ENCODE measurements at places on chromosomes 1 and 21.

DNA sequence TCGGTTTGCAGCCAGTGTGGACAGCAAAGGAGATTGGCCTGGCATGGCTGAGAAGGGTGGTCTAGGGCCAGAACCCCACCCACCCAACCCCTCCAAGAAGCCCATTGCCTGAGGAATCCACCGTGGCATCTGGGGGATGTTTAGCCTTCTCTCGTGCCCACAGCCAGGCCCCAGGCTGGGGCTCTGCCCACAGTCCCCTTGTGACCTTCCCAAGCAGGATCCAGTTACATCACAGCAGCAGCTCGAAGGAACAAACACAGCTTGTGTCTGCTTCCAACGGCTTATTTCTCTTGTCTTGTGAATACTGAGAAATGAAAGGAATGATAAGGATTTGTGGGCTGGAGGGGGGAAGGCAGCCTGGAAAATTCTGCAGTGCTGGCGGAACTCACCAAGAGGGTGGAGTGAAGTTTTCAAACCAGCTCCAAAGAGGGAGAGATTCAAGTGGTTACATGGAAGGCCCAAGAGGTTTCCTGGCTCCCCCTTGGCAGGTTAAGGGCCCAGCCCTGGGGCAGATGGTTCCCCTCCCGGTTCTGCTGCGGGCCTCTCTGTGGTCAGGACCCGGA lies 61.6 kb downstream of the DHRS3 start:
- no peak for DNase-seq

GRCh38 chr1:180567654-180568053 lies 8.9 kb downstream of the OVAAL start:
- DNase-seq = no peak

DNA sequence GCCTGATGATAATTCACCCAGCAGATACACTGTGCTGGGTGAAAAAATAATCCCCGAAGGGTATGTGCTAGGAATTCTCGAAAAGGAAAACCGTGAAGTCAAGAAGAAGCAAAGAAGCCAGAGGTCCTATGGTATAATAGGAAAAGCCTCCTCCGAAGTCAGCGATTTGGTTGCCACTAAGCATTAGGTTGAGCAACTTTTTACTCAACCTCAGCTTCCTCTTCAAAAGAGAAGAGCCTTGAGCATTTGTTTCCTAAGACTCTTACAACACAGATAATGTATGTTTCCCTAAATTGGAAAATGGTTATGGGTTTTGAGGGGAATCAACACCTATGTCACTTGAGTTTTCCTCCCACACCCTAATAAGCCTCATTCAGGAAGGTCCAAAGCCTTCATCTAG lies 21.3 kb upstream of the MNDA start:
- DNase-seq = no peak

- DNase-seq = no peak
Observed at GRCh38 chr1:30274173-30274970, 449.0 kb downstream of the MATN1 start.

DNA sequence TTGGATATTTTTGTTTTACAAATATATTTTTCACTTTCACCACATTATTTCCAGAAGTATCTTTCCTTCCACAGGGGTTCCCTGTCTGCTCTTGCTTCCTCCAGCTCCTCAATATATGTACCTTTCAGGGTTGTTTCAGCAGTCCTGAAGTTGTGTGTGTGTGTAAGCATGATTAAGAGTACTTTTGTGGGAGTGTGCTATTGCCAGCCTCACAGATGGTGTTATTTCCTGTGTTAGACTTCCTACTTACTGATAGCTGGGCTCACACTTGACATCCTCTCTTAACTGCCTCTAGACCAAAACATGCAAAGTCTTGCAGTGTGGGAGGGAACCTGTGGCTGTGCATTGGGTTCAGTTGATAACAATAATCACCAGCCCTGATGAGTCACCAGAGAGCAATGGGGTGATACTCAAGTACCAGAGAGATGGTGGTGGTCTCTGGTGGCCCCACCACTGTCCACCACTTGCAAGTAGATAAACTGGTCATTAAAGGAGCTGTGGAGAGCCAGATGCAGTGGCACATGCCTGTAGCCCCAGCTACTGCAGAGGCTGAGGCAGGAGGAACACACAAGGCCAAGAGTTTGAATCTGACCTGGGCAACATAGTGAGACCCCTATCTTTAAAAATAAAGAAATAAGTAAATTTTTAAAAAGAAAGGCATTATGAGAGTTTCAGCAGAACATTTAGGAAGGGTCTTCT lies 126.7 kb downstream of the NR5A2 start:
- peak; percentile 8 for DNase-seq

- DNase-seq = no peak
Observed at GRCh38 chr1:37807220-37807554, 403 bp upstream of the C1orf122 start.

GRCh38 chr21:42663860-42664535 lies 10.6 kb downstream of the PDE9A start:
- no peak for DNase-seq

GRCh38 chr1:65832296-65832695 lies 39.6 kb downstream of the PDE4B start:
- DNase-seq = no peak

DNA sequence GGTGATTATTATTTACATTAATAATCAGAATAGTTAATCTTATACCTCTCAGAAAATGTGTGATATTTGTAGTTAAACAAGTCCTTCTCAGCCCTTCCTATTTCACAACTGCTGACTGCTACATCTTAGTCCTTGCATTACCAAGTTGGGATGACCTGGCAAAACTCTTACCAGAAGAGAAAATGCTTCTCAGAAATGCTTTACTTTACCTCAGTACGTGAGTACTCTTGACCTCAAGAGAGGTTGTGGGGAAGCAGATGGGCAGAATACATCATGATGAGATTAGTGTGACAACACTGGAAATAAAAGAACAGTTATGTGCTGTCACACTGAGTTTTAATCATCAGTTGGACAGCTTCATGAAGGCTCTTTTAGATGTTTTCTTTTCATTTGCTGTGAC lies 16.2 kb downstream of the CFAP126 start:
- DNase-seq = no peak

DNA sequence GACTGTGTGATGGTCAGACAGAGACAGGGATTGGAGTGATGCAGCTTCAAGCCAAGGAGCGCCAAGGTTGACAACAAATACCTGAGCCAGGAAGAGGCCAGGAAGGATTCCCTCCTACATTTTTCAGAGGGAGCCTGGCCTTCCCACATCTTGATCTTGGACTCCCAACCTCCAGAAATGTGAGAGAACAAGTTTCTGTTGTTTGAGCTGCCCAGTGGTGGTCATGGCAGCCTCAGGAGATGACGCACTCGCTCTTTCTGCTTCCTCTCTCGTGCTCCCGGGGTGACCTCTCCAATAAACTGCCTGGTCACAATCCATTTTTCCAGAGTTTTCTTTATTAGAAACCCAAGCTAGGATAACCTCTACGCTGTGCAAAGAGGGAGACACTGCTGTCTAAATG lies 16.6 kb upstream of the IGSF5 start:
- no peak for DNase-seq

GRCh38 chr1:84847253-84848250 lies 45.5 kb downstream of the LPAR3 start:
- no peak for DNase-seq

DNA sequence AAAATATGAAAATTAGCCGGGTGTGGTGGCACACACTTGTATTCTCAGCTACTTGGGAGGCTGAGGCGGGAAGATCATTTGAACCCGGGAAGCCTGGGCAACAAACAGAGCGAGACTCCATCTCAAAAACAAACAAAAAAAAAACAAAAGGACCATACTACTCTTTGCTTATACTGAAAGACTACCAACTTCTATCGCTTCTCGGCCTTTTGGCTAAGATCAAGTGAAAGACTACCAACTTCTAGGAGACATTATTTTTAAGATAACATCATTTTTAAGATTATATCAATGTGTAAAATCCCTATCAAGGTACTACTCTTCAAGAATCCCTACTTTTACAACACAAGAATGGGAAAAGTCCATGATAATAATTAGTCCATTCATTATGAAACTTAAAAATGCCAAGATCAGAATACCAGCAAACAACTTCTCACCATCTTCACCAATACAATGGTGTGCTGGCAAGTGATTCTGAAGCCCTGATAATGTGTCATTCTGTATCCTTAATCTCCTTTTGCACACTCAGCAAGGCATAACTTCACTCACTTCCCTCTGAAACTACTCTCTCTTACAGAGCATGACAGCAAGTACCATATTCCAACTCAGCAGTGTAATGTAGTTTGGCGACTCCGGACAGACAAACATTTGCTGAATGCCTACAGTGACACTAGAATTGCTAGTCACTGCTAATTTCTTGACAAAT lies 1.7 kb downstream of the PTP4A2 start:
- no peak for DNase-seq

DNA sequence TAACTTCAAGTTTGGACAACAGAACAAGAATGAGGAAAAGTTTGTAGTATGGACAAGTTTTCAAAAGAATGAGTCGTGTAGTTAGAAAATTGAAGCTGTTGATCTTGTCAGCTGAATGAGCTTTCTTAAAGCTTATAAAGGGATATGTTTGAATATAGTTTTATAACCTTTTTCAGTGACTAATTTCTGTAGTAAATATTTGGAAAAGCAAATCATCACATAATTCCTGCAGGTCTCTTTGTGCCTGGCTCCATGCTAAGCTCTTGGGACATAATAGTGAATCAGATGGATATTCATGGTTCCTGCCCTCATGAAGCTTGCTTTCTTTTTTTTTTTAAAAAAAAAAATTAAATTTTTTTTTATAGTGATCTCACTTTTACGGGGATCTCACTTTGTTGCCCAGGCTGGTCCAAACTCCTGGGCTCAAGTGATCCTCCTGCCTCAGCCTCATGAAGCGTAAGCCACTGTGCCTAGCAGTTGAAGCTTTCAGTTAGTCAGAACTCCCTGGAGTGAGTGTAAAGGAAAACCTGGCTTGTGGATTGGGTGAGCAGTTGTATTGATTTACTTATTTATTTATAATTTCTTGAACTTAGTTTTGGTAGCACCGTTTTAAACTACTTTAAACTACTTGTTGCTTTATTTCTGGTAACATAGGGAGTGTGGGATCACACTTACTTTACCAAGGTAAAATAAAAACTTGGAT lies 15.5 kb downstream of the DYRK1A start:
- DNase-seq = no peak

DNA sequence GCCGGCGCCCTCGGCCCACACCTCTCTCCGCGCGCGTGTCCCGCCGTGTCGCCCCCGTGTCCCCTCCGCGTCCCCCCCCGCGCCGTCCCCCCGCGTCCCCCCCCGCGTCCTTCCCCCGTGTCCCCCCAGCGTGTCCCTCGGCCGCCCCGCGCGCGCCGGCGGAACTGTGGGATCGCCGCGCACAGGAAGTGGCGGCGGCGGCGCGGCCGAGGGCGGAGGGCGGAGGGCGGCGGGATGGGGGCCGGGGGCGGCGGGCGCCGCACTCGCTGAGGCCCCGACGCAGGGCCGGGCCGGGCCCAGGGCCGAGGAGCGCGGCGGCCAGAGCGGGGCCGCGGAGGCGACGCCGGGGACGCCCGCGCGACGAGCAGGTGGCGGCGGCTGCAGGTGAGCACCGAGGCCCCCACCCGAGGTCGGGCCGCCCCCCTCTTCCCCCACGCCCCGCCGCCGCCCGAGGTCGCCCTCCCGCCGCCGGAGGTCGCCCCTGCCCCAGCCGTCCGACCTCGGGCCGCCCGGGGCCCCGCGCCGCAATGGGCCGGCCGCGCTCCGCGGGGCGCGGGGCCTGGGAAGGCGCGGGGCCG lies at the start of gene AGPAT3:
AGPAT3 (plus strand) TSS at position 262 of the 578 bp plus-strand sequence. CDS start 94,459 bp downstream, outside the sequence.
- no peak for DNase-seq

DNA sequence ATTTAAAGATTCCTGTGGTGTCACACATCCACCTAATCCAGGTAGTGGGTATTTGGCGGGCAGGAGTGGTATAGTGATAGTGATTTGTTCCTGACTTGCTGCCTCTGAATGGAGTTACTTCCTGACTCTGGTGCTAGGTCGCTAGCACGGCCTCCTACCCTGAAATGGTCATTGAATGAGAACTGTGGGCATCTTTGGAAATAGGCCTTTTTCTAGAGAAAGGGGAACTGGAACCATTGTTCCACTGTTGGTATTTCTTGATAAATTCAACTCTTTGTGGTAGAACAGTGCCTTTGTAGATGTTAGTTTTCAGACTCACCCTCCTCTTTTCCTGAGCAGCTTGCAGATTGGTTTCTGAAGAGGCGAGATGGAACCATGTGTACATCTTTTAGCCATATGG lies 1.5 kb downstream of the QSOX1 start:
- no peak for DNase-seq

GRCh38 chr1:167904652-167905130 lies 9.2 kb downstream of the ADCY10 start:
- no peak for DNase-seq

- DNase-seq = no peak
Observed at GRCh38 chr1:182143825-182144645, 82.5 kb upstream of the ZNF648 start.

DNA sequence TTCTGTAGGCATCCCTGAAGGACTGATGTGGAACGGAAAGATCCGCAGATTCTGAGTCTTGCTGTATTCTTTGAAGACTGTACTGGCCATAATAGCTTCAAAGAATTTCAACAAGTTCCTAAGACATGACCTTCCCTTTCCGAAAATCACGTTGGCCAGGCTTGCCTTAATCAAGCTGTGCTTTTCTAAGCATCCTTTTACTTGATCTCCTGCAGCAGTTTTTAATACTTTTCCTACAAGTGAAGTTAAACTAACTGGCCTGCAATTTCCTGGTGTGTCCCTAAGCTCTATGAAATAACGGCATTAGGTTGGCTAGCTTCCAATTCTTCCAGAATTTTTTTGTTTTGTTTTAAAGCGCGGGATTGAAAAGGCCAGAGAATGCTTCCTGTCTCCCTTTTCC lies 40.3 kb downstream of the SPAG17 start:
- DNase-seq = no peak

DNA sequence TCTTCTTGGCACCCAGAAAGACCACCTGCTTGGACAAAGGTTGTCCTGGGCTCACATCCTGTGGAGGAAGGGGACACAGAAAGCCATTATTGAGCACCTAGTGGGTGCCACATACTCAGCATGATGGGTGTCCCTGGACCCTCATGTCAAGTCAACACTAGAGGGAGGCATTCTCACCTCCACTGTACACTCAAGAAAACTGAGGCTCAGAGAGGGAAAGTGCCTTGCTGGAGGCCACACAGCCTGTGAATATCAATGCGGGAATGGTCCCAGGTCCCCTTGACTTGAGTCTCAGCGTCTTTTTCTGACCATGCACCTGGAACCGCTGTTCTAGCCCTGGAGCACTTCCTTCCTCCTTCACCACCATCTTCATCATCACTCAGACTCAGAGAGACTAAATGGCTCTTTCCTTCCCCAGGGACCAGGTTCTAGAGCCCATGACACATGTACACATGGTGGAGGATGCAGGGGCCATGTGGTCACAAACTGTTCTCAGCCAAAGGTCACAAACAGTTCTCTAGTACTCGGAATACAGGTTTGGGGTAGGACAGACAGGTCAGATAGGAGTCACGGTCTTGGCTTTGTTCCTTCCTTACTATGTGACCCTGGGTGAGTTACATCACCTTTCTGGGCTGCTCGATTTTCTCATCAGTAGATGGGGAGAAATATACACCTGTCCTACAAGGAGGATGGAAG lies 89.2 kb upstream of the WNT4 start:
- no peak for DNase-seq
